ENCODE measurements at places on chromosomes 3 and 15.

DNA sequence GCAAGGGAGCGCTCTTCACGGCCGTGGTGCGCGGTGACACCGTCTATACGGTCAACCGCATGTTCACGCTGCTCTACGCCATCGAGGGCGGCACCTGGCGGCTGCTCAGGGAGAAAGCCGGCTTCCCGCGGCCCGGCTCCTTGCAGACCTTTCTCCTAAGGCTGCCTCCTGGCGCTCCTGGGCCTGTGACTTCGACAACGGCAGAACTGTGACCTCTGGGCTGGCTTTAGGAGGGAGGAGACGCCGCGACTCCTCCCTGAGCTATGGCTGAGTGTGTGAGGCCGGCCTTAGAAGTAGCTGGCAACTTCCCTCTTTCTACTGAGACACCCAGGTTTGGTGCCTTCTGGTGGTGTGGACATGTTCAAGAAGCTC is 1.4 kb downstream of the KBTBD13 start:
- DNase-seq, result peak; percentile 38

DNA sequence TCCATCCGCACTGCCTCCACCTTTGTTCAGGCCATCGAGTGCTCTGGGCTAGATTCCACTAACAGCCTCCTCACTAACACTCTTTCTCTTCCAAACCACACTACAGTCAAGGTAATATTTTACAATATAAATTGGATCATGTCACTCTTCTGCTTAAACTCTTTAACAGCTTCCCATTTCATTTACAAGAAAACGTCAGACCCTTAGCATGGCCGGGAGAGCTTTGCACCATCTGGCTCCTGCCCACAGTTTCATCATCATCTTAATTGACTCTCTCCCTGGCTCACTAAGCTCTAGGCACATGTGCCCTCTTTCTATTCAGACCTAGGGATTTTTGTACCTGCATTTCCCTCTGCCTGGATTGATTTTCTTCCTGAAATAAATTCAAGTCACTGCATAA is 354.7 kb downstream of the FGF12 start:
- no peak for DNase-seq

DNA sequence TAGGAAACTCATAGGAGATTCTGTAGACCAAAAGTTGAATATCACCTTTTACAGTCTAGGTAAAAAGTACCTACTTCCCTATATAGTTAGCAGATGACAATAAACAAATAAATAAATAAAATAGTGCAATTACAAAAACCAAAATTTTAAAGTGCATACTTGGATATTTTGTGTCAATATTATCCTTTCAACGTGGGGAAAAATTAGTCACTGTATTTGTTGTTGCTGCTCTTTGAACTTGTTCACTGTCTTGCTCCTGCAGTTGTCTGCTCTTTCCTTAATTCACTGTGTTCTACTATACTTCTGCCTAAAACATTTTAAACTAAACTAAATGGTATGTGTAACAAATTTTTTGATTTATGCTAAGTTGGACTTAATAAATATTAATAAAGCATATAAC is 889.0 kb downstream of the ROBO1 start:
- DNase-seq, result no peak

DNA sequence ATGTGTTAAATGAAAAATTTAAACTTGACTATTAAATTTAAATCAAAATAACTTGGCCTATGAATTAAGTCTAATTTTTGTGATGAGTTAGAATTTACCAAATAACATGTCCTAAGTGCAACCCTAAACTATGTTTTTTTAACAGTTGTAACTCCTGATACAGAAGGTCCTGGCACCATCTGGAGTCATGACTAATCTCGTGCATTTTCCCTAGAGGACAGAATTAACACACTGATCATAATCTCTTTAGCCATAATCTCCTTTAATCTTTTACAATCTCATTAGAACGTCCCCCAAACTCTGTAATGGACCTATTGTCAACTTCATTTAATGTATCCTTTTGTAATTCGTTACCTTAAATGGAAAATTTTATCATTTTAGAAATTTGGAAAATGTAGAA is 100.6 kb downstream of the SUCNR1 start:
- no peak for DNase-seq

DNA sequence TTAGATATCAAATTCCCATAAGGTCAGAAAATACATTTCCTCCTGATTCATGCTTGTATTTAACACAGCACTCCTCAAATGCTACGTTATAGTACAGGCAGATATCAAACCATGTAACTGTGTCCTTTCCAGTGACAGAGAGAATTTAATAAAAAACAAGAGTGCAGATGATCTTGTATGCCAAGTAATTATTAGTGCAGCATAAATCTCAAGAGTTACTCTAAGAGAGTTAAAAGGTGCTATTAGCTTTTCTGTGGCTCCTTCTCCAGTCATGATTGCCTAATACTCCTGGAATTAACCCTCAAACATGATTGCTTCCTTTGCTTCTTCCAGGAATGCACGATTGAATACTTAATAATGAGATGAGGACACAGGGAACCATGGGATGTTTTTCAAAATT is 413.0 kb upstream of the DPH6 start:
- no peak for DNase-seq

GRCh38 chr3:189142527-189142926 is 29.2 kb upstream of the TPRG1 start:
- no peak for DNase-seq

- no peak for DNase-seq
These were observed 122.0 kb upstream of the BFSP2 start for GRCh38 chr3:133277813-133278212.

DNA sequence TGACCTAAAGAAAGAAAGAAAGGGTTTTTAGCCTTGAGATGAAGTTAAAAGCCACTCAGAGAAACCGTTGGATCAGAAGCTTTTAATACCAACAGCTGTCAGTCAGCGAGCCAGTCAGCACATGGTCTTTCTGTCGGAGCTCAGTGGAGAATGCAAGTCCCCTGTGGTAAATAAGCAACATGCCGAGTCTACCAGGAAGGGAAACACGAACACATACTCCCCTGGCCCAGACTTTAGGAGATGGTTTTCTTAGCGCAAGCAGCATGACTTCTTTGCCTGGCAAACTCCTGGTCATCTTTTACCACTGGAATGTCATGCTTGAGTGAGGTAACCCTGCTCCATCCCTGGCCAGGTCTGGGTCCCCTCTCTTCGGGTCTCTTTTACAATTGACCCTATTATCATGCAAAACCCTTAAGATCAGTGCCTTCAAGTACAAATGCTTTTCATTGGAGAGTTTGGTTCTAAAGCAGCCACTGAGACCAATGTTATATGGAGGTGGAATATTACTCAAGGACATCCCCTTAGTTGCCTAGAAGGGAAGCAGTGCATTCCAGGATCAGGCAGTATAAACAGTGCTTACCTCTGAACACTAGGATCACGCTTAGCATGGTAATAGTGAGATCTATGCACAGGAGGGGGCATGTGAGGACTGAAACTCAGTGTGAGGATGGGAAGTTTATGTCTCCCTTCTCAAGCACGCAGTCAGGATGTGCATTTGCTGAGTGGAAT is 28.2 kb downstream of the SLCO3A1 start:
- no peak for DNase-seq

DNA sequence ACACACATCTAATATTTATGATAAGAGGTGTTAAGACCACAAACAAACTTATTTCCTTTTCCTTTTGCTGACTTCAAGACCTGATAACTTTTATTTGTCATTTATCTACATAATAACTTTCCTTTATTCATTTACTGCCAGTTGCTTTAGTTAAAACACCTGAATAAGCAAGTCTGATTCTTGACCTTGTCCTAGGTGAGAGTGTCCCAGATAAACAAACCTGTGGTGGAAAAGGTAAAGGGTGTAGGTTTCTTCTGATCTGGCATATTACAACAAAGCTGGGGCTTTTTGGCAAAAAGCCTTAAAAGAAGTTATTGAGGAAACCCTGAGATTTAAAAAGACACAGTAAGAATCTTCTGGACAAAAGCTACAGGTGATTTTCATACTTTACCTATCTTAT is 191.5 kb downstream of the ZBBX start:
- no peak for DNase-seq

- no peak for DNase-seq
These were observed 52.9 kb downstream of the BTLA start for GRCh38 chr3:112446343-112446742.

GRCh38 chr3:17336291-17336690 is 406.1 kb downstream of the TBC1D5 start:
- no peak for DNase-seq

GRCh38 chr3:112128843-112129727 is 4.0 kb downstream of the GCSAM start:
- DNase-seq, result peak; percentile 15

DNA sequence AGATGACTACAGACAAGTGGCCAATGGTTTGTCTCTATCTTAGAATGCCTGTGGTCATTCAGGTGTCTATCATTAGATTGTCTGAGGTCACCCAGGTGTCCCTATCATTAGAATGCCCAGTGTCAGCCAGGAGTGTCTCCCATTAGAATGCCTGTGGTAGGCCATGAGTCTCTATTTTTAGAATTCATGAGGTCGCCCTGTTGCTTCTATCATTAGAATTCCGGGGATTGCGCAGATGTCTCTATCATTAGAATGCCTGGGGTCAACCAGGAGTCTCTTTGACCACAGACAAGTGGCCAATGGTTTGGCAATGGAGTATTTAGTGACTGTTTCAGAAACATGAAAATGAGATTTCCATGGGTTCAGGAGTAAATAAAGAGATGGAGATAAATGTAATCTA is 7.6 kb downstream of the RTP2 start:
- DNase-seq, result no peak

- no peak for DNase-seq
These were observed 185.2 kb upstream of the TSC22D2 start for GRCh38 chr3:150222691-150223489.

- no peak for DNase-seq
These were observed 46.2 kb downstream of the IGSF11 start for GRCh38 chr3:118988198-118989130.

- no peak for DNase-seq
These were observed 33.2 kb upstream of the SECISBP2L start for GRCh38 chr15:49079340-49080039.

- no peak for DNase-seq
These were observed 342.1 kb upstream of the GRM7 start for GRCh38 chr3:6518709-6519345.

- DNase-seq, result no peak
These were observed 75.9 kb upstream of the FGF12 start for GRCh38 chr3:192802957-192803899.

GRCh38 chr3:152957491-152957890 is 122.6 kb downstream of the P2RY1 start:
- no peak for DNase-seq

GRCh38 chr3:74789111-74789510 is 174.7 kb upstream of the CNTN3 start:
- no peak for DNase-seq

DNA sequence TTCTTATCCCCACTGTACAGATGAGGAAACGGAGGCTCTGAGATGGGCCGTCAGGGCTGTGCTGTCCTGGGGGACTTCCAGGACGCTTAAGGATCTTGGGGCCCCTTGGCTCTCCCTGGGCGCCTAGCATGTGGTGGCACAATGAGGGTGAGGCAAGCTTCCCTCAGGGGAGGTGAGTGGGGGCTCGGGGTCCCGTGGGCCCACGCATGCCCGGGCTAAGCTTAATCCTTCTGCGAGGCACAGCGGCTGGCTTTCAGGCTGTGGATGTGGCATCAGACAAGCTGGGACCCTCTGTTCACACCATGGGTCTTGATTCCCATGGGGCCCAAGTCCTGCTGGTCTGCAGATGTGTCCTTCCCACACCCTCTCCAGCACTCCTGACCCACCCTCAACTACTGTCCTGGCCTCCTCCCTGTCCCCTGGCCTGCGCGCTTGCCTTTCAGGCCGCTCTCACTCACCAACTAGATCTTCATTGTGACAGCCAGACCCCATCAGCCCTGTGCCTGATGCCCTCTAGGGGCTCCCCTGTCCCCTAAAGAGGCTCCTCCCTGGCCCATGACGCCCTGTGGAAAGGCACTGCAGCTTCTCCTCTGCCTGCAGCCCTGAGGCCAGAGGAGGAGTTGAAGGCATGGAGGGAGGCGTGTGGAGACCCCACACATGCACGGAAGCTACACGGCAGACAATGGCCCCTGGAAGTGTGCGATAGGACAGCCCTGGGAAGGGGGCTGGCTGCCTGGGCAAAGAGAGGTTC is 11.3 kb downstream of the DUSP7 start:
- DNase-seq, result no peak

GRCh38 chr3:69162308-69162980 is 40.0 kb upstream of the LMOD3 start:
- DNase-seq, result no peak

GRCh38 chr3:30679045-30679444 is 72.6 kb downstream of the TGFBR2 start:
- no peak for DNase-seq

GRCh38 chr3:160226026-160226907 is 1.0 kb downstream of the C3orf80 start:
- DNase-seq, result no peak

- no peak for DNase-seq
These were observed 22.3 kb downstream of the GRM2 start for GRCh38 chr3:51729042-51729633.

Data from stimulated activated CD4-positive, alpha-beta T cell treated with anti-CD3 and anti-CD28 coated beads, Interleukin-4, amount 100 ng/mL, for 4 hours (primary cell).